GM04504 (cell line): ENCODE measurements at places on chromosomes 1 and 21.

DNA sequence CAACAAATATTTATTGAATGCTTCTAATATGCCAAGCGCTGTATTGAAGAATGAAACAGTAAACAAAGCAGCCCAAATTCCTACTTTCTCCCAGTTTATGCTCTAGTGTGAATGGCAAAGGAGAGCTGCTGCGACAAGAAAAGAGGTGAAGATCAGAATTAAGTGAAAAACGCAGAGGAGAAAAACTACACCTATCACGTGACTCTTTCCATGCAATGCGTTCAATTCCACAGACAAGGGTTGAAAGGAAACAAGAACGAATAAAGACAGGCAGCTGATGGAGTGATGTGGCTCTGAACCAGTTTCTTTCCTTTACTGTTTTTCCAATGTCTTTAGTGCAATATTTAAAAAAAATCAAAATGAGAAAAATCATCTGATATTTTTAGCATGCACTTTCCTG, 23.6 kb downstream of the MT1HL1 start:
- DNase-seq: no peak

GRCh38 chr1:32307324-32307723, 15.4 kb downstream of the HDAC1 start:
- DNase-seq: peak; percentile 11

- no peak for DNase-seq
Observed at GRCh38 chr1:19360843-19361610, 48.9 kb downstream of the SLC66A1 start.

DNA sequence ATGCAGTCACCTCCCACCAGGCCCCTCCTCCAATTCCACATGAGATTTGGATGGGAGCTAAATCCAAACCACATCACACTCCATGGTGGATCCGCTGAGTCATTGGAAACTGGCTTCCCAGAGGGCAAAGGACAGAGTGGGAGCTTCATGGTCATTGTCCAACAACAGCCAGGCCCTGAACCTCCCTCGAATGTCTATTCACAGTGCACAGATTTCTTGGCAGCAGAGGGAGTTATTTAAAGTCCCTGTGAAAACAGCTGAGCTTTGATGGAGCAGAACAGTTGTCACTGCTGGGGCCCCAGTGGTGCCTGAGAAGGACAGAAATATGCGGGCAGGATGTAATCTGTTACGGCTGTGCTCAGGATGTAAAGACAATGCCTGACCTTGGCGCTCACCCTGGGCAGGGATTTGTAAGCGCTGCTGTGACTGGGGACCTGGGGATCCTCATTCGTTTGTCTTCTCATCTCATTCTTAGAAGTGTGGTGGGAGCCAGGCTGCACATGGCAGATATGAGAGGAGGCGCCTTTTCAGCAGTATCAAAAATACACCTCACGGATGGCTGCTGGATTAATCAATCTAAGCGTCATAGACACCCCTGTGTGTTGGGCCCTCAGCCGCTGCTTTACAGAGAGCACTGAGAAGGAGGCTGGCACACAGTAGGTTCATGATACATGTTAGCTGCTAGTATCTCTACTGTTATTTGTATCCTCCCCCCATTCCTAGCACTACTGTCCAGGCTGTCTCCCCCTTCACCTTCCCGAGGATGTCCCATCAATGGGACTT, 439.4 kb downstream of the PTPRU start:
- DNase-seq: no peak

GRCh38 chr1:28134651-28135207, 41.8 kb downstream of the PTAFR start:
- DNase-seq: no peak

DNA sequence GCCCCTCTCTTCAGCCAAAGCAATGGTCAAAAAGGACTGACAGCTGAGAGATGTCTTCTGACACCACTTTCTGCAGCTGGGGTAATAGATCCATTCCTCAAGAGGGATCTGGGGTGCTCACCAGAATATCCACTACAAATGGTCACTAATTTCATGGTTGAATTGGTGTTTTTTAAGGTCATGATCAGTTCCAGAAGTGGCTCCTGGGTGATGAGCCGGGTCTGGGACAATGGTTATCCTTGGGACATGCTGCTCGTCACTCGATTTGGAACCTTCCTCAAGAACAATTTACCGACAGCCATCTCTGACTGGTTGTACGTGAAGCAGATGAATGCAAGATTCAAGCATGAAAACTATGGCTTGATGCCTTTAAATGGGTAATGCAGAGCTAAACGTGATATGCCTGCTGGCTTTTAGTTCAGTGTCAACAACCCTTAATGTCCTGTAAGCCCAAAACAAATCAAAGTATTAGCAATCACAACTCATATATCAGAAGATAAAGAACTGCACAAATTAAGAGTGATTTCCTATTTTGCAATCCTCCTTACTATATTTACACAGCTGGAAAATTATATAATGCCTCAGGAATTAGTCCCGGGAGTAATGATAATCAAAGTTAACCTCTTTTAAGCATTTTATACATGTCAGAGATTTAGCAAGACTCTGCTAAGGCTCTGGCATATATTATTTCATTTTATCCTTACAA, 20.1 kb downstream of the FMO3 start:
- DNase-seq: no peak

GRCh38 chr1:14189381-14189780, 409.1 kb upstream of the KAZN start:
- no peak for DNase-seq

DNA sequence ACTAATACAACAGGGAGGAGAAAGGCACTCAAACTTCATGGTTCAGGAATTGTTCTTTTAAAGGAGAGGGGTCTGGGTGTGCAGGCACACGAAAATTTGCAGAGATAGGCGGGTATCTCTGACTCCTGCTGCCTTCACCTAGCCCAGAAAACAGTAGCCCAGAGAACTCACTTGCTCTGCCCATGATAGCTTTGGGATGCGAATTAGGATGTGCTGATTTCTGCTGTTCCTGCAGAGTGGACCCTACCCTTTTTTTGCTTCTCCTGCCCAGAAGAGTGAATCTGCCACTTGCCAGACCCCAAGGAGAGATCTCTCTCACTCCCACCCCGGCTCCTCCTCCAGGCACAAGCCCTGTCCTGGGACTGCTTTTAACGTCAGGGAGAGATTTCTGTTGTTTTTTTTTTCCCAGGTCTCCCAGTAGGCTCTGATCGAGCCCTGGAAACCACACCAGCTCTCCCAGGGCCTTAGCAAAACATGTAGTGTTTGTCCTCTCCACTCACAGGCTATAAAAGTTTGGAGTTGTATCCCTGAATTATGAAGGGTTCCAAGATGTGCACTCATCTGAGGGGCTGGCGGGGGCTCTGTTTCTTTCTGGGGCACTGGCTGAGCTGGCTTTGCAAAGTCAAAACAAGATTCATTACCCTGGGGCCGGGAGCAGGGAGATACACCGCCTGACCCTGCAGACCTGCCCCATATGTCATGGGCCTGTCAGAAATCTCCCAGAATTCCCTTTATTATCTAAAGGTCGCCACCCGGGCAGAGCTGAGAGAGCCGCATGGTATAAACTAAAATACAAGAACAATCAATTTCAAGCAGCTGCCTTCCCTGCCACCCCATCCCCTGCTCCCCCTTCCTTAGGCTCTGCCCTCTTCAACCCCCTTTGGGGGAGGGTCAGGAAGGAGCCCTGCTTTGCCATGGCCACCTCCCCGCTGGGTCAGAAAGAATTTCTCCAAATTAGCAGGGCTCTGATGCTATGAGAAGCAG, 17.9 kb downstream of the PLXNA2 start:
- DNase-seq: no peak

- no peak for DNase-seq
Observed at GRCh38 chr1:231839999-231840398, 213.4 kb downstream of the DISC1 start.

DNA sequence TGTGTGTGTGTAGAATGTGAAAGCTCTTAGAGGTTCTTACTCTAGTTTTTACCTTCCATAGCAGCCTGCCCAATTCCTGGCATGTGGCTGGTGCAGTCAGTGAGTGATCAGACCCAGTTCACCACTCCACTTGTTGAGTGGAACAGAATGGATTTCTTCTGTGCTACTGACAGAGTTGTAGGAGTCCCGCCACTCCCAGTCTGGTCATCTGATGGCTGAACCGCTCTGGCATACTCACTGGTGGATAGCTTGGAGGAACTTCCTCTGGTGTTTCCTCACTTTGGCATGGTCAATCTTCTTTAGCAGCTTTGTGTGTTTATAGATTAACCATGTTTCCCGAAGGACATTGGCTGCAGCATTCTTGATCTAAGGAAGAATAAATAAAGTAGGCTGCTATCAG, 106.7 kb upstream of the ADAR start:
- no peak for DNase-seq

DNA sequence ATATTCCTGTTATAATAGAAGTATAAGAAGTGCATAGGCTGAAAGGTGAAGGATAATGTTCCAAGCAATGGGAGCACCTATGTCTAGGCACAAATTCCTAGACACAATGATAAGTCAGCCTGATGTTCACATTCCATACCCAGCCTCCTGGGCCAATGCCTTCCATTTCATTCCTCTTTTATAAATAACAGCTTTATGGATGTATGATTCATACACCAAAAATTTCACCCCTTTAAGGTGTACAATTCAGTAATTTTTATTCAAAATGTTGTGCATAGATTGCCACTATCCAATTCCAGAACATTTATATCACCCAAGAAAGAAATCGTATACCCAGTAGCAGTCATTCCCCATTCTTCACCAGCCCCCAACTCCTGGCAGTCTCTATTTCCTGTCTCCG, 118.8 kb downstream of the BRINP2 start:
- DNase-seq: no peak

DNA sequence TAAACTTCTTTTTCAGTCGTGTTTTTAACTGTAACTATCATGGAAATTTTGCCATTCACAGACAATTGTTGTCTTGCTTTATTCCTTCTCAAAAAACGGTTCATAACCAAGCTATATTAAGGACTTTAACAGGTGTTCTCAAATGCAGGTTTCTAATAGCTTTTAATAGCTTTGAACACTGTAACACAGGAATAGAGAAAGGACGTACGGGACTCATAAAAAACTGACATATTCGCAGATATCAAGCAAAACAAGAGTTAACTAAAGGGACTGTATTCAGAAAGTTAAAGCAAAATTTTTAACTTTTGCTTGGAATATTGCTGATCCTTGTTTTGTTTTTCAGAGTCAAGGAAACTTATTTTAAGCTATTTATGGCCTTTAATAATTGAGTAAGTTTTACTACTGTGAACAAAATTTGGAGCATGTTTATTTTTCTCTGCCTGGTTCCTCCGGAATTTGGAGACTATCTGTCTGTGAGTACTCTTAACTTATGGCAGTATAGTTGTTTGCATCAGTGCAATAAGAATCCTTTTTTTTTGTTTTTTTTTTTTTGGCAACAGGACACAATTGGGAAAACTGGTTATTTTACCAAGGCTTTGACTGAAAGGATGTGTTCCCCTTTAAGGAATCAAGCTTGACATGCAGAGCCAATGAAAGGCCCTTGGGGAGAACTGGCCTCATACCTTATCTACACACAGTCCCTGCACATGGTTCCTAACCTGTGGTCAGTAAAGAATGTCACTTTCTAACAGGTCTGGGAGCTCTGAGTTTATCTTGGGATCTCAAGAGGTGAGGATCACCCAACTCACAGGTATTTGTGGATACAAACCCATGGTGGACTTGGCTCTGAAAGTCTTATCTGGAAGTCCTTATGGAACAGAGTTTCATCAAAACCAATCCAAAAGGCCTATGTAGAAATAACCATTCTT, 5.8 kb upstream of the CD46 start:
- no peak for DNase-seq

DNA sequence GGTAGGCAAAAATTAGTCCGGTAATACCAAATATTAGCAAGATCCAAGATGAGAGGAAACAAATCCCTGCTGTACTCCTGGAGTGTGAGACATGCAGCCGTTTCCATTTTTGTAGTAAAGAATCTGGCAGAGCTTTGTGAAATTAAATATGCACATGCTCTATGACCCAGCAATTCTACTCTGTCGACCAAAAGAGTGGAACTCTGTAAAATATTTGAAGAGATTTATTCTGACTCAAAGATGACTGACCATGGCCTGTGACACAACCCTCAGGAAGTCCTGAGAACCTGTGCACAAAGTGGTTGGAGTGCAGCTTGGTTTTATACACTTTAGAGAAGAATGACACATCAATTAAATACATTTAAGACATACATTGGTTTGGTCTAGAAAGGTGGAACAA, 16.2 kb downstream of the HAX1 start:
- no peak for DNase-seq

DNA sequence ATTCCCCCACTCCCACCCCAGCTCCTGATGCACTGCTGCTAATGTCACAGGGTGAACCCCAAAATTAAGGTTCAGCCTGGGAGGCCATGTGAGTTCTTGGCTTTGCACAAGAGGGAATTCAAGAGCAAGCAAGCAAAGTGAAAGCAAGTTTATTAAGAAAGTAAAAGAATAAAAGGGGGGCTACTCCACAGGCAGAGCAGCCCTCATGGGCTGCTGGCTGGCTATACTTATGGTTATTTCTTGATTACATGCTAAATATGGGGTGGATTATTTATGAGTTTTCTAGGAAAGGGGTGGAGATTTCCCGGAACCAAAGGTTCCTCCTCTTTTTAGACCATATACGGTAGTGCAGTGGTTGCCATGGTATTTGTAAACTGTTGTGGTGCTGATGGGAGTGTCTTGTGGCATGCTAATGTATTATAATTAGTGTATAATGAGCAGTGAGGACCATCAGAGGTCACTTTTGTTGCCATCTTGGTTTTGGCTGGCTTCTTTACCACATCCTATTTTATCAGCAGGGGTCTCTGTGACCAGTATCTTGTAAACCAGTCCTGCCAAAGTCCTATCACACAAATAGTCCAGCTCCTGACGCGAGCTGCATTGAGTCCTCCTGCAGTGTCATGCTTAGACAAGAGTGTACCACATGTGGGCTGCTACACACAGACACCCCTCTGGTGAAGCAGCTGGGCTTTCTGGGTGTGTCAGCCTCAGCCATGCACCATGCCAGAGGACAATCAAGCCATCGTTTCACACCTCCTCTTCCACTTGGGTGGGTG, 46.4 kb upstream of the CSF1 start:
- DNase-seq: peak; percentile 68

DNA sequence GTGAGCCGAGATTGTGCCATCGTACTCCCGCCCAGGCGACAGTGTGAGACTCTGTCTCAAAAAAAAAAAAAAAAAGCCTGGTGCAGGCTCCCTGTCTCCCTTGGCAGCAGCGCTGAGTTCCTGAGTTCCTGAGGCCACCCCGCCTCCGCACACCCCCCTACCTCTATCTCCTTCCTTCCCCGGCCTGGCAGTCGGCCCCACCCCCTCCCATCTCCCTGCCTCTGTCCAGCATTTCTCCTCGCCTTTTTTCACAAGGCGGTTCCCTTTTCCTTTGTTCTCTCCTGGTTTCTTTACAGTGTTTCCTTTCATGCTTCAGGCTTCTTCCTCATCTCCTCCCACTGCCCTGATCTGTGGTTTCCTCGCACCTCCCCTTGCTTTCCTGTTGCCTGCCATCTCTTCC, 2.7 kb downstream of the RORC start:
- DNase-seq: no peak
